Hematopoietic multipotent progenitor cell treated with erythropoietin and hydrocortisone succinate and interleukin-3 and kit ligand, for 4 days (in vitro differentiated cells): ENCODE measurements at places on chromosomes 4 and X.
A peak's percentile ranks its signal among the peaks of the same experiment; 100 is the strongest.

DNA sequence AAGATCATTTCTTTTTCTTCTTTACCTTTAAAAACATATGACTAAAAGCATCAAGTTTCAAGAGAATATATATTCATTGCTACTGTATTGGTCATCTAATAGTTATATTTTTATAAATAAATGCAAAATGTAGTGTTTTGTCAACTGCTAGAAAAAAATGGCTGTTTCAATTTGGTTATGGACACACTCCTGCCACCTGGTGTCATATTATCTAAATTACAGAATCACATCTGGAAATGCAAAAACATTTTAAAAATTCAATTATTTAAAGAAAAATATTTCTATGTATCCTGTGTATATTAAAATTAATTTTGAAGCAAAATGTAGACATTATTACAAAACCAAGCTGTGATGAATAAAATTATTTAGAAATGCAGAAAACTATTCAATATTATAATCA lies 329.4 kb upstream of the PCDH18 start:
- peak; percentile 23 for DNase-seq

GRCh38 chr4:29983890-29984289 lies 736.3 kb upstream of the PCDH7 start:
- no peak for DNase-seq

DNA sequence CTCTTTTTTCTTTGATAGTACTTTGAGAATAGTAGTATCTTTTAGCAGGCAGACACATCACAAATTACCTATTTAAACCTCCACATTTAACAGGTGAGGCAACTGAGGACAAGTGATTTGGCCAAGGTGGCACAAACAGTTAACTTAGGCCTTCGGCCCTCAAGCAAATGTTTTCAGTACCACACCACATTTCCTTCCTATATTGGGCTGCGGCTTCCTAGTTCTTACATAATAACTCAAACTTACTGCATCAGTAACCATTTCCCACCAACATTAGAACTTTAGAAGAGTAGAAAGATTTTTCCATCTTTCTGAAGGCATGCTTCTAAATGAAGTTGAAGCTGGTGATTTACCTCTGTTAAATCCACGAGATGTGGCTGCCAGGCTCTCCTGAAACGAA lies 63.2 kb upstream of the SLC4A4 start:
- peak; percentile 56 for DNase-seq

DNA sequence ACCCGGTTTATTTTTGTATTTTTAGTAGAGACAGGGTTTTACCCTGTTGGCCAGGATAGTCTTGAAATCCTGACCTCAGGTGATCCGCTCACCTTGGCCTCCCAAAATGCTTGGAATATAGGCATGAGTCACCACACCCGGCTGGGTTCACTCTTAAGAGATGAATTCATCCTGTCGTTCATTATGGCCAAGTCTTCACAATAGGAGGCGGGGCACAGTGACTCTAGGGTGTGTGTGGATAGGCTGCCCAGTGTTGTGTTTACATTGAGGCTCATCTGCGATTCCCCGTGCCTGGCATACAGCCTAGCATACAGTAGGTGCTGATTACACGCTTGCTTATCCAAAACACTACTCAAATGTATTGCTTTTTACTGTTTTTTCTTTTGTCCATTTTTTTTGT lies 41.3 kb upstream of the IGFBP7 start:
- no peak for DNase-seq

DNA sequence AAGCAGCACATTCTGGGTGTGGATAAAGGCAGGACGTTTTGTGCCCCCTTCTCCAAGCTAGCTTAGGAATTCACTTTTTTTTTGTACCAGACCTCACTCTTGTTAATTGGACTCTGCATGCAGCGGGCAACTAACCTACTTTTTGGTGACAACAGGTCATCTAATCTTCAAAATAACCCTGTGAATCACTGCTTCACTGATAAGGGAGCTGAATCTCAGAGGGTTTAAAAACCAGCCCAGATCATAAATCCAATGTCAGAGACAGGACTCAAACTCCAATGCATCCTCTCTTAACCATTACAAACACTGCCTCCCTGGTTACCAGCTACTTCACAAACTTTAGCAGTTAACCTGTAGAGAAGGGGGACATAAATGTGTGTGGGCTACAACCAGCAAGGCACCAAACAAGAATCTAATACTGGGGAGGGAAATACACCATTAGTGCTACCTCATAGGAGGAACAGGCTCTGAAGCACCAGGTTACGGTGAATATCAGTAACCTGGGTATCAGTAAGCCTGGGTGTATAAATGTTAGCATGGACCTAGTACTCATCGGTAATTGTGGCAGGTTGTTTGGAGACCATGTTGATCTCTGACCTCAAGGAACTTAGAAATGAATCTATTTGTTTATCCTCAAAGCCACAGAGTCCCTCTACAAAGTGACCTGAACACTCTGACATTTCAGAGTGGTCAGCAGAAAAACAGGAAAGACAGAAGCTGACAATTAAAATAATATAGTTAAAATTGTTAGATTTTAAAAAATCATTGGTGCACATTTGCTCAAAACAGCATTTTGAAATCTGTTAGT lies 2.6 kb downstream of the TIFA start:
- no peak for DNase-seq

- peak; percentile 69 for DNase-seq
These were observed 807 bp downstream of the SEL1L3 start for GRCh38 chr4:25861951-25862410.

DNA sequence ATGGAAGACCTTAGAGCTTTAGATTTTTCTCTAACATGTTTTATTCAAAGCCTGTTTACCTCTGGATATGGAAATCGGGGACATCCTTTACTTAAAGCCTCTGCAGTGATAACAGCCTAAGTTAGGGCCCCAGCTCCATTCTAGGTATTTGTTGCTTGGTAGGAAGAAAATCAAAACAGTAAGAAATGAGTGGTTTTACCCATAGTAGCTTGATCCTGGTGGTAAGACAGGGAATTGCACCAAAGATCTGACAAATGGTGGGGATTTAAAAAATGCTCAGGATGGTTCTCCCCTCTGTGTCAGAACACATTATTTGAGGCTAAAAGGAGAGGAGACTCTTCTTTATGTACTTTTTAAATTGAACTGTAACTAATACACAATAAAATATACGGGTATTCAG lies 52.4 kb downstream of the AFF2 start:
- peak; percentile 8 for DNase-seq

DNA sequence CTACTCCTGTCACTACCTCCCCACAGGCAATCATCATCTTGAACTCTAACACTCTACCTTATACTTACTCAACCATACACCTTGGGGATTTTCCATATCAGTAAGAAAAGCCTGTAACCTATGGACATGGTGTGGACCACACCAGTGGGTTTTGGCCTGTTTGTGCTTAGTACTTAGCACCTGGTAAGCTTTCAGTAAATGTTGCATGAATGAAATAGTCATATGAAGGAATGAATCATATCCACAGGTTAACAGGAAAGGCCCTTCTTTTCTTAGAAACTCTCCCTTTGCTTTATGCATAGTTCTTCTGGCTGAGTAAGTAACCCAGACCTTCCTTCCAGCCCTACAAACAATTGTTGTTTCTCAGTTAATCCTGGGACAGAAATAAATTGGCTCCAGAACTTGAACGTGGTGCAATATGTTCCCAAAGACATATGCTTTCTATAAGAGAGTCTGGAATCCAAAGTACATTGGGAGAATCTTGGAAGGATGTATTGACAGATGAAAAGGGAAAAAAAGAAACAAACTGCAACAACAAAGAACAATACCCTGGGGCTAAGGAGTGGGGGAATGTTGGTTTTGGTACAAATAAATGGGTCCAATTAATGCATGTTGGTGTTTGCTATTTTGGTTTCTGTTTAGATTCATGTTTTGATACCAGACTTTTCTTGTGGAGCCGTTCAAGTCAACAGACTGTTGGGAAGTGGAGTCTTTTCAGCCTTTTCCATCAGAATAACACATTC lies 27.8 kb downstream of the RASL11B start:
- no peak for DNase-seq

GRCh38 chr4:144831971-144832370 lies 186.0 kb downstream of the HHIP start:
- DNase-seq = peak; percentile 2

DNA sequence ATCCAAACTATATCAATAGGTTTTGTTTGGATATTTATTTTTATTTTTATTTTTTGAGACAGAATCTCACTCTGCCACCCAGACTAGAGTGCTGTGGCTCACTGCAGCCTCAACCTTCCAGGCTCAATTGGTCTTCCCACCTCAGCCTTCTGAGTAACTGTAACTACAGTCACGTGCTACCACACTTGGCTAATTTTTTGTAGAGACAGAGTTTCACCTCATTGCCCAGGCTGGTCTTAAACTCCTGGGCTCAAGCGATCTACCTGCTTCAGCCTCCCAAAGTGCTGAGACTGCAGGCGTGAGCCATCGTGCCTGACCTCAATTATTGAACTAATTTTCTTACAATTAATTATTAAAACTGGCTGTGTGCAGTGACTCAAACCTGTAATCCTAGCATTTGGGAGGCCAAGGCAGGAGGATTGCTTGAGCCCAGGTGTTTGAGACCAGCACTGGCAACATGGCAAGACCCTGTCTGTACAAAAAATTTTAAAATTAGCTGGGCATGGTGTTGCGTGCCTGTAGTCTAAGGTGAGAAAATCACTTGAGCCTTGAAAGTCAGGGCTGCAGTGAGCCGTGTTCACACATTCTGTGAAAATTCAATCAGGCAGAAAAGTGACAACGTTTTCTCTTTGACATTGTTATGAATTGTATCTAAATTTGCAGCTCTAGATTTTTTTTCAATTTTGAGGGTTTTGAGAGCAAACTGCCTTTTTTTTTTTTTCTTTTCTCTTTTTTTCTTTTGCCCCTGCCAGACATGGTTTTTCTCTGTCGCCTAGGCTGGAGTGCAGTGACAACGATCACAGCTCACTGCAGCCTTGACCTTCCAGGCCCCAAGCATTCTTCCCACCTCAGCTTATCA lies 66.0 kb downstream of the UBE2K start:
- no peak for DNase-seq

GRCh38 chr4:65083076-65083475 lies 587.2 kb downstream of the EPHA5 start:
- no peak for DNase-seq

GRCh38 chr4:42398871-42399331 lies 1.6 kb downstream of the SHISA3 start:
- no peak for DNase-seq

GRCh38 chr4:102503301-102503746 lies 2.2 kb downstream of the NFKB1 start:
- peak; percentile 44 for DNase-seq
